Activated T-helper 1 cell treated with anti-CD3 and anti-CD28 coated beads, Interleukin-12 subunit alpha, Interleukin-12 subunit beta, Interleukin-2, Interleukin-4 antibody, amounts not matched to agents 30 ng/mL and 10 ng/mL and 1 ng/mL, durations not matched to agents 14 hours and 24 hours and 36 hours (primary cell): ENCODE measurements at places on chromosomes 4 and X.

- no peak for DNase-seq
Observed at GRCh38 chrX:37993837-37994619, 12.3 kb upstream of the SYTL5 start.

DNA sequence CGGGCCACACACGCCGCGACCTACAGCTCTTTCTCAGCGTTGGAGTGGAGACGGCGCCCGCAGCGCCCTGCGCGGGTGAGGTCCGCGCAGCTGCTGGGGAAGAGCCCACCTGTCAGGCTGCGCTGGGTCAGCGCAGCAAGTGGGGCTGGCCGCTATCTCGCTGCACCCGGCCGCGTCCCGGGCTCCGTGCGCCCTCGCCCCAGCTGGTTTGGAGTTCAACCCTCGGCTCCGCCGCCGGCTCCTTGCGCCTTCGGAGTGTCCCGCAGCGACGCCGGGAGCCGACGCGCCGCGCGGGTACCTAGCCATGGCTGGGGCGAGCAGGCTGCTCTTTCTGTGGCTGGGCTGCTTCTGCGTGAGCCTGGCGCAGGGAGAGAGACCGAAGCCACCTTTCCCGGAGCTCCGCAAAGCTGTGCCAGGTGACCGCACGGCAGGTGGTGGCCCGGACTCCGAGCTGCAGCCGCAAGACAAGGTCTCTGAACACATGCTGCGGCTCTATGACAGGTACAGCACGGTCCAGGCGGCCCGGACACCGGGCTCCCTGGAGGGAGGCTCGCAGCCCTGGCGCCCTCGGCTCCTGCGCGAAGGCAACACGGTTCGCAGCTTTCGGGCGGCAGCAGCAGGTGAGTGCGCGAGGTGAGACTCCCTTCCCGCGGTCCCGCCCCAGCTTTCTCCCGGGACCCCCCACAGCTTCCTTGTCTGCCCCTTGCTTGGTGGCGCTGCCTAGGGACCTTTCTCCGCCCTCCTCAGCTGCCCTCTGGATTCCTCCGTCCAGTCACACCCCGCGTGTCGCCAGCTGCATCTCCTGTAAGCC lies 678 bp downstream of the BMP3 start:
- DNase-seq: no peak

DNA sequence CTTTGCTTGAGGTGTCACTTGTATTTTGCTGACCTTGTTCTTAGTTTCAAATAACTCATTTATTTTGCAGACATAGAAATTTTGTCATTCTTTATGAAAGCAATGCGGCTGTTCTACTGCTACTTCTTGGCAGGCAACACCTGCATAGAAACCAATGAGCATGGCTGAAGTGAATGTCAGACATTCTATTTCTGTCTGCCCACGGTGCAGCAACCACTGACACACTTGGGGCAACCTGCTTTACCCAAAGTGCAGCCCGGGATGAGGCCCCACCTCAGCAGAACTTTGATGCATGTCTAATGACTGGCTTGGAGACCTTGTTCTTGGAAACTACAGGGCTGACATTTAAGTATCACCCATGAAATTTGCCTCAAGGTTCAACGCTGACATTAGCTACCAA lies 93.6 kb downstream of the RBM47 start:
- no peak for DNase-seq

GRCh38 chrX:122565952-122566351 lies 618.1 kb upstream of the GRIA3 start:
- no peak for DNase-seq

DNA sequence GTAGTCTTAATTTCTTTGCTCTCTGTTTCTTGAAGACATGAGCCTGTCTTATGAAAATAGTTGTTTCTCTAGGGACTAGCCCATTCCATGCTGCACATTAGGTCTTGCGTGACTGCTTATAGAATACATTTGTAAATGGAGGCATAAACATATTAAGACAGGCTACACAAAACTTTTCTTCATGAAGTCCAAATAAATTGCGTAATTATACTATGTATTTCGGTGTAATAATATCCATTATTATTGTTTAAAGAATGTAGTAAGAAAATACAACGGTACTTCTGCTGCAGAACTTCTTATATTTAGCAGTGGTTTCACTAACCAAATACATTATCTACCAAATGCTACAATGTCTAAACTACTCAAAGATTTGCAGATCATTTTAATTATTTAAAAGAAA lies 8.5 kb upstream of the NAA11 start:
- DNase-seq: no peak

- DNase-seq: no peak
Observed at GRCh38 chrX:19683358-19683757, 168.1 kb upstream of the MAP3K15 start.

DNA sequence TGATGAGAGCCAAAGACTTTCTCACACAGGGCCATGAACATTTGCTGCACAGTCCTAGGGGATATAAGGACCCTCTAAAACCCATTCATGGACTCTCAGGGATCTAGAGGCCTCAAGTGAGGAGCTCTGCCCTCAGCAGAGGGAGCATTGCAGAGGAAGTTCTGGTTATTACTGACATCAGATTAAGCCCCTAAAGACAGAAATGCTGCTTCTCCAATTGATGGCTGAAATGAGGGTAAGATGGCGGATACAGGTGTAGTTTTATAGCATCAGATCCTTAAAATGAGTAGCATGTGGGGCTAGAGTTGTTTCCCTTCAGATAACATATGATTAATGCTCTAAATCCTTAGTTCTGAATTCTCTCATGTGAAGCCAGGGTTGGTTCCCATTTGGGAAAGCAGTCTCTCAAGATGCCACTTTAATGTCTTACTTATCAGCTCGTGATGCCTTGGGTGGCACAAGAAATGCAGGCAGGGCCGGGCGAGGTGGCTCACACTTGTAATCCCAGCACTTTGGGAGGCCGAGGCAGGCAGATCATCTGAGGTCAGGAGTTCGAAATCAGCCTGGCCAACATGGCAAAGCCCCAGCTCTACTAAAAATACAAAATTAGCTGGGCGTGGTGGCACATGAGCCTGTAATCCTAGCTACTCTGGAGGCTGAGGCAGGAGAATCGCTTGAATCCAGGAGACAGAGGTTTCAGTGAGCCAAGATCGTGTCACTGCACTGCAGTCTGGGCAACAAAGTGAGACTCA lies 7.9 kb downstream of the RHOH start:
- no peak for DNase-seq

- peak; percentile 28 for DNase-seq
Observed at GRCh38 chr4:39118034-39118658, 56.1 kb downstream of the KLHL5 start.
